Skin of body (tissue), 3 donors: ENCODE measurements at places on chromosomes 16 and 17.

DNA sequence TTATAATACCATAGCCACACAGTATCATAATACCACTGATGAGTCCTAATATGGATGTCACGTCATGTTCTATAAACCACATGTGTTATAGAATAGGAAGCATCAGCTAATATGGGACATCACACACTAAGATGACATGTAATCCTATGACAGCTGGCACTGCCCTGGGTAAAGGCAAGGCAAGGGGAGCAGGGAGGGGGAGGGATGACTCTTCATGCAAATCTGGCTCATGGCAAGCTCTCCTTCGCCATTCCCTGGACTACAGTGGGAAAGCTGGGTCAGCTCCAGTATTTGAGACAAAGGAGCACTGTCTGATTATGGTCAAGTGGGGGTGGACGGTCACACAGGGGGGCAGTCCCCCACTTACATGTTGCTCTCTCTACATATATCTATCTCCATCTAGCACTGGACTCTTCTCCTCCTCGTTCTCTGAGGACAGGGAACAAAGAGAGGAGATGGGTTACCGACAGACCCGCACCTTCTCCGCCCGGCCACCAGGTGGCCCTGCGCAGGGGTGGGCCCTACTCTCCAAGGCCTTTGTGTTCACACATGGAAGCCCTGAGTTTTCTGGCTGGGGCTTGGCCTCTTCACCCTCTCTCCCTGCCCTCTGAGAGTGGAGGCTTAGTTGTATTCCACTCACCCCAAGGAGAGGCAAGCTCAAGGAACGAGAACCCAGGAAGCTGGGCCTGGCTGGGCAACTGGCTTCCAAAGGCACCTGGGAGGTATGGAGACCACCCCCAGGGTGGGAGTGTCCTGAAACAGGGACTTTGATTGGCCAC, 23.4 kb upstream of the MPO start:
- DNase-seq, result no peak

DNA sequence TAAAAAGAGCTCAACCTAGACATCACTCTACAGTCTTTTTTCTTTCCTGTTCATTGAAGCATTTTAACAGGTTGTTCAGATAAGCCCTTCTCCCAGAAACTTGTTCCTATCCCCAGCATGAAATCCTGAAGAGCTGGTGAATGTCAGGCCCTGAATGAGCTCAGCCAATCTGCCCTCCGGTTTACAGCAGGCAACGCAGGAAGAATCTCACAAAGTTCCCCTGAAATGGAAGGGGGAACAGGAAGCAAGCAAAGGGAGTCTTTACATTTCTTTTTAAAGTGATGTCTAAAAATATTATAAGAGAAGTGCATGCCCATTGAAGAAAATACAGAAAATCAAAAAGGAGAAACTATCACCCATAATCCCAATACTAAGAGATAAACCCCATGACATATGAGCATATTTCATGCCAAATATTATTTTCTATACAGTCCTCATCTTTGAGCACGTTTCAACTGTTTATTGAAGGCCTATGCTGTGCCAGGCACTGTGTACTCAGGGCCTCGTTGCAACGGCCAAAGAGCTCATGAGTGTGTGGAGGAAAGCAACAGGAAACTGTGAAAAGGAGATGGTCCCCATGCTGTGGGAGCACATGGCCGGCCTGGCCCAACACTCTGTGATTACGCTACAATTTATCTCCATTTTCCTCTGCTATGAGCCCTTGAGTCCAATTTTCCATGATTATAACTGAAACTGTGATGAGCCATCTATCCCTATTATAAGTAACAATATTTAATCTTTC, 5.7 kb downstream of the TK2 start:
- DNase-seq, result no peak

GRCh38 chr17:42676424-42677011, at the start of gene PLEKHH3:
Gene PLEKHH3 (minus strand): TSS chr17:42676994. CDS start chr17:42676563, 431 bp downstream.
- no peak for DNase-seq

GRCh38 chr17:66547151-66547865, 244.9 kb downstream of the PRKCA start:
- DNase-seq, result no peak

DNA sequence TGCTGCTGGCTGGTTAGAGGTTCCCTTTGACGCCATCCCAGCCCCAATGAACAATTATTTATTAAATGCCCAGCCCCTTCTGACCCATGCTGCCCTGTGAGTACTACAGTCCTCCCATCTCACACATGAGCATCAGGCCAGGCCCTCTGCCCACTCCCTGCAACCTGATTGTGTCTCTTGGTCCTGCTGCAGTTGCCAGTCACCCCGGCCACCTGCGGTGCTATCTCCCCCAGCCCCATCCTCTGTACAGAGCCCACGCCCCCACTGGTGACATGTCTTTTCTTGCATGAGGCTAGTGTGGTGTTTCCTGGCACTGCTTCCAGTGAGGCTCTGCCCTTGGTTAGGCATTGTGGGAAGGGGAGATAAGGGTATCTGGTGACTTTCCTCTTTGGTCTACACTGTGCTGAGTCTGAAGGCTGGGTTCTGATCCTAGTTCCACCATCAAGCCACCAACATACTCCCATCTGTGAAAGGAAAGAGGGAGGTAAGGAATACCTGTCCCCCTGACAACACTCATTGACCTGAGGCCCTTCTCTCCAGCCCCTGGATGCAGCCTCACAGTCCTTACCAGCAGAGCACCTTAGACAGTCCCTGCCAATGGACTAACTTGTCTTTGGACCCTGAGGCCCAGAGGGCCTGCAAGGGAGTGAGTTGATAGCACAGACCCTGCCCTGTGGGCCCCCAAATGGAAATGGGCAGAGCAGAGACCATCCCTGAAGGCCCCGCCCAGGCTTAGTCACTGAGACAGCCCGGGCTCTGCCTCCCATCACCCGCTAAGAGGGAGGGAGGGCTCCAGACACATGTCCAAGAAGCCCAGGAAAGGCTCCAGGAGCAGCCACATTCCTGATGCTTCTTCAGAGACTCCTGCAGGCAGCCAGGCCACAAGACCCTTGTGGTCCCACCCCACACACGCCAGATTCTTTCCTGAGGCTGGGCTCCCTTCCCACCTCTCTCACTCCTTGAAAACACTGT, 11.3 kb downstream of the CX3CL1 start:
- no peak for DNase-seq

DNA sequence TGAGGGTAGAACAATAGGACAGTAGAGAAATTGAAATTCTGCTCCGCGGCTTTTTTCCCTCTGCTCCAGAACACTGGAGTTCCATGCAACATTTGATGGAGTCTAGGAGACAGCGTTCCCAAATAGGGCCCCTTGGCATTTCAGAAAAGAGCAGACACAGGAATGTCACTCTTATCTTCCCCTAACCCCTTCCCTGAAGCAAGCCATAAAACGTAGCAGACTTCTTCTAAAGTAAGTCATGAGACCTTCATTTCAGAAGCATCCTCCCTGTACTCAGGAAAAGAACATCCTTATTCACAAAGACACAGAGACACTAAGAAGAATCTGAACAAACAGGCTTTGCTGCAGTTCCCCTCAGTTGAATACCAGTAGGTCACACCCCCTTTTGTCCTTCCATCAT, 296.1 kb upstream of the SOX9 start:
- DNase-seq, result no peak

DNA sequence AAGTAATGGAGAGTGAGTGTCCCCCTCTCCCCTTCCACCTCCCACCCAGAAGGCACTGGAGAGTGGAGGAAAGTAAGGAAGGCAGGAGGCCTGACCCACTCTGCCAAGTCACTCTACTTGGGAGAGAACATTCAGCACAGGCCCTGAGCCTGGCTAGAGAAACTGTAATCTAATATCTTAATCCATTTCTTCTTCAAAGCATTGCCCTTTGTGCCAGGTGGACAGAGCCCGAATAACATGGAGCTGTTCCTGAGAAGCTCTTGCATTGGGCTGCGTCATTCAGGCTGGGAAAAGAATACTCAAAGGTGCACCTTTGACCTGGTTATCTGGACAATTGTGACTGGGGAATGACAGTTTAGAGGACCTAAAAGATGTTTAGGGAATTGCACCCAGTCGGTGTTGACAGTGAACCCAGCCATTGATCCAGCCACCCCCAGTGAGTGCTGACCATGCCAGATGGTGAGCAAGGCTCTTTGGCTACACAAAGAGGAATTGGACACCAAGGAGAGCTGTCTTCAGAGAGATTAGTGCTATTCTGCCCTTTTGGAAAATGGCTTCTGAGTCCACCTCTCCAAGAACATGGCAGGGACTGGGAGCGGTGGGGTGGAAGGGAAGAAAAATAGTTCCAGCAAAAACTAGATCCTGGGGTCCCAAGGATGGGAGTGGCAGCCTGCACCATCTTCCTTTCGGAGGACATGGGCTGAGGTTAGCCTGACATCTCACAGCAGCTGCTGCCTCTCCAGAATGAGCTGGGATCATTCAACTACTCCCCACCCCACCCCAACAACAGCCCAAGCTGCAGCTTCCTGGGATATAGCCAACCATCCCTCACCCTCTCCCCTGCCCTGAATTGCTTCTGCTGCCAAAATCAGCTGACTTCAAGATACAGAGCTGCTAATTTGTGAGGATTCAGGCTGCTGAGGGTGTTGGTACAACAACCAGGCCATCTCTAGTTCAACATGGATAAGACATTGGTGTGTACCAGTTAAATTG, 11.6 kb upstream of the NOG start:
- no peak for DNase-seq

DNA sequence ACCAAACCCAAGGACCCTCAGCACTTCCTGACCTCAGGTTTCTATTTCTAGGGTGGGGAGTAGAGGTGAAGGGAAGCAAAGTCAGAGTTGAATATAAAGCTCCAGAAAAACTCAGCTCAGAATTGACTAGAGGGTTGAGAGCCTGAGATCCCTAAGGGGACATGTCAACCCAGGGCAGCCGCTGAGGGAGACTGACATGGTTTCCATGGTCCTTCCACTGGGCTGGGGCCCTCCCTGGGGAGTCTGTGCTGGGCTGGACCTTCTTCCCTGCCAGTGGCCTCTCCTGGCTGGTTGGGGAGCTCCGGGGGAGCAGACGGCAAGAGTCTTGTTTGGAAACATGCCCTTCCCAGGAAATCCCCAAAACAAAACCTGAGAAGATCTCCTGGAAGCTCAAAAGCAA, 121.3 kb downstream of the METRNL start:
- no peak for DNase-seq

- DNase-seq, result no peak
Observed at GRCh38 chr17:28043741-28044140, 1.3 kb downstream of the NLK start.

DNA sequence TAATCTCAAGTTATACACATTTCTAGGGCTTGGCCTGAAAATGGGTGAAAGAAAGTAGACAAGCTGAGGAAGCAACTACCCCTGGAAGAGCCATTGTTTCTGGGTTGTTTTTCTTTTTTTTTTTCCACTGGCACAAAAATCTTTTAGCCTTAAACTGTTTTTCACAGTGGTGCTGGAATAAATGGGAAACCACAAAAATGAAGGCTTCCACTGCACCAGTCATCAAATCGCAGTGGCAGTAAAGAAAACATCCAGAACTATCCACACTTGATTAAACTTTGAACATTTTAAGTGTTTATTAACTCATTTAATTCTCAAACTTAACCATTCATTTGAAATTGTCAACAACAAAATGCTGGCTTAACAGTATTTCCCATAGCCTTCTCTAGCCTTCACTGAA, 14.3 kb downstream of the CMTM4 start:
- DNase-seq, result no peak

- no peak for DNase-seq
Observed at GRCh38 chr16:10501016-10501607, 79.3 kb downstream of the EMP2 start.

- DNase-seq, result no peak
Observed at GRCh38 chr17:8133941-8134340, 10.0 kb upstream of the HES7 start.

DNA sequence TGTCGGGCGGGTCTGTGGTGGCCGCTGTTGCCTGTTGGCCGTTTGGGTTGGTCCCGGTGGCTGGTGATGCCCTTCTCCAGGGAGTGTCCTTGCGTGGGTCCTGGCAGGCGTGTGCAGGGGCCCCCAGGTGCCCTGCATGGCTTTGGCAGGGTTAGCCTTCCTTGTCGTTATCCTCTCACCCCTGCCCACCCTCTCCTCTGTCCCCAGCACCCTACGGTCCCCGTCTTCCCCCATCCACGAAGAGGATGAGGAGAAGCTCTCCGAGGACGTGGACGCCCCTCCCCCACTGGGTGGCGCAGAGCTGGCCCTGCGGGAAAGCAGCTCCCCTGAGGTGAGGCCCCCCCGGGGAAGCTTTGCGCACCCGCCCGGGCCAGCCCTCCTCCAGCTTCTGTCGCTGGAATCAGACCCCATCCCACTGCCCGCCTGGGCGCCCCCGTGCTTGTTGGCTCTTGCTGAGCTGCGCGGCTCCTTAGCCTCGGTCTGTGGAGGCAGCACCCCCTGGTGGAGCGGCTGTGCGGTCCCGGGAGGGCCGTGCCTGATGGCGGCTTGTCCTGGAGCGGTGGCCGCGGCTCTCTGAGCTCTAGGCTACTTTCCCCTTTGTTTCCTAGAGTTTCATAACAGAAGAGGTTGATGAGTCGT, 10.6 kb upstream of the NUDT16L1 start:
- DNase-seq, result no peak

- DNase-seq, result no peak
Observed at GRCh38 chr16:56763291-56763916, 33.5 kb downstream of the NUP93 start.

GRCh38 chr16:17070882-17071592, 399.7 kb downstream of the XYLT1 start:
- peak; percentile 55 for DNase-seq

DNA sequence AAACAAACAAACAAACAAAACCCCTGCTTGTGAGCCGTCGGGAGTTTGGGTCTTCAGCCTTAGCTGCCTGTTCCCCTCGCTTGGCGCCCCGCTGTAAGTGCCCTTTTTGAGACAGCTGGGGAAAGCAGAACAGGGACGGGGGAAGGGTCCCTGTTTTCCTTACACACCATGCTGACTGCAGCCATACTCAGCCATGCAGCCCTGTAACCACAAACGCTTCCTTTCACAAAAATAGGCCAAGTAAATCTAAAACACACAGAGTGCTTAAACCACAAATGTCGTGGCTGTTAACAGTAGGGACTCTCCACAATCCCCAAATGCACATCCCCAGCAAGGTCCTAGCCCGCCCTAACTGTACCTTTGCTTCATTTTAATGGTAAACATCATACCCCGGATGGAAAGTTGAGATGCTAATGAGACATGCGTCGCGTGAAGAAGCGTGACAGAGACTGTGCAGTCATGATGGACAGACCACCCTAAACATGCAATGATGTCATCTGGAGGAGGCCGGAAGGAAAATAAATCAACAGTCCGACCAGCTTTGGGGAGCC, 129.9 kb downstream of the MGAT5B start:
- DNase-seq, result no peak

GRCh38 chr17:34400301-34400931, 37.4 kb upstream of the CCL1 start:
- DNase-seq, result no peak

- peak; percentile 58 for DNase-seq
Observed at GRCh38 chr17:19728084-19728495, 11.7 kb upstream of the SLC47A2 start.

DNA sequence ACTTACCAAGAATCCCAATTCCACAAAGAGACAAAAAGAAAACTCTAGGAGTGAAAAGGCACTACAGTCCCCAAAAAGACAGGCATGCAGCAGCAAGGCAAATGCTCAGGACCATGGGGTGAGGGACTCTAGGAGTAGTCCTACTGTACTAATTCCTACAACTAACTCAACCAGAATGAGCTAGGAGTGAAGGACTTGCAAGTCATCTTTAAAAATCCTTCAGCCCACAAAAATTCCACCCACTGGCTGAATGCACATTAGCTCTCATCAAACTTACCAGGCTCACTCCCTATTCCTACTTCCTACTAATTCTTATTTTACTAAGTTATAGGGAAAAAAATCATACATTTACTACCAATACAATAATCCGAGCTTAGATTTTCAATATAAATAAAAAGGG, 141.7 kb upstream of the C17orf78 start:
- no peak for DNase-seq
